D341Med (cell line): ENCODE measurements at places on chromosomes 11 and 22.

GRCh38 chr11:123093739-123094138, 31.8 kb upstream of the HSPA8 start:
- DNase-seq, result no peak

DNA sequence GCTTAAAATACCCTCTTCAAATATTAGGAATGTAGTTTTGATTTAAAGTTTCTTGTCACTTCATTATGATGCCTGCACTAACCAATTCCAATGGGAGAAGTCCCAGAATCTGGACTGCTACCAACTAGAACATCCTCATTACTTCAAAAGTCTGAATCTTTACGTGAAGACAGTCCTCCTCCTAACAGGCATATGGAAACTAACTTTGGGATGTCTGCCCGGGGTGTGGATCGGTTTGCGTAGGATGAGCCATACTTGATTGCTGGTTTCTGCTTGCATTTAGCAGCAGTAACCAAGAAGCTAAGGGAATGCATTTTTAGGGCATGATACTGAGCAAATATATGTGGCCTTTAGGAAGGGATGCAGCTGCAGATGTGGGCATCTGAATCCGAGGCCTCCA, 177.1 kb downstream of the LRRC4C start:
- no peak for DNase-seq

GRCh38 chr11:3675971-3676370, 4.8 kb upstream of the CHRNA10 start:
- DNase-seq, result no peak

GRCh38 chr11:103581760-103582159, 454.7 kb upstream of the DDI1 start:
- no peak for DNase-seq
